ENCODE measurements at places on chromosomes 4 and X.

DNA sequence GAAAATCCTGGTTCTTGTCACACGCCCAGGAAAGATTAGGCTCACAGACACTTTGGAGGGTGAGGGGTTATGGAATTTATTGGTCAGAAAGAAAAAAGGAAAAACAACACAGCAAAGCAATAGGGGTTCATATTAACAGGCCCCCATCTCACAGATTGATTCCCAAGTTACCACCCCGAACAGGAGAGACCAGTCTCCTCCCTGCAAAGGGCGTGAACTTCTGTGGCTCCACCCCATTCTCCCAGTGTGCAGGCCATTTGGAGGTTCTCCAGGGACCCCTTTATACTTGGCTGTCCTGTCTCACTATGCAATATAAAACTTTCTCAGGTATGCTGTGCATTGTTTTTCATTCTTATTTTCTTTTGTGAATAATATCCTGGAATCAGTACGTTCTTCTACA is 7.4 kb downstream of the FGF2 start:
- DNase-seq = no peak

DNA sequence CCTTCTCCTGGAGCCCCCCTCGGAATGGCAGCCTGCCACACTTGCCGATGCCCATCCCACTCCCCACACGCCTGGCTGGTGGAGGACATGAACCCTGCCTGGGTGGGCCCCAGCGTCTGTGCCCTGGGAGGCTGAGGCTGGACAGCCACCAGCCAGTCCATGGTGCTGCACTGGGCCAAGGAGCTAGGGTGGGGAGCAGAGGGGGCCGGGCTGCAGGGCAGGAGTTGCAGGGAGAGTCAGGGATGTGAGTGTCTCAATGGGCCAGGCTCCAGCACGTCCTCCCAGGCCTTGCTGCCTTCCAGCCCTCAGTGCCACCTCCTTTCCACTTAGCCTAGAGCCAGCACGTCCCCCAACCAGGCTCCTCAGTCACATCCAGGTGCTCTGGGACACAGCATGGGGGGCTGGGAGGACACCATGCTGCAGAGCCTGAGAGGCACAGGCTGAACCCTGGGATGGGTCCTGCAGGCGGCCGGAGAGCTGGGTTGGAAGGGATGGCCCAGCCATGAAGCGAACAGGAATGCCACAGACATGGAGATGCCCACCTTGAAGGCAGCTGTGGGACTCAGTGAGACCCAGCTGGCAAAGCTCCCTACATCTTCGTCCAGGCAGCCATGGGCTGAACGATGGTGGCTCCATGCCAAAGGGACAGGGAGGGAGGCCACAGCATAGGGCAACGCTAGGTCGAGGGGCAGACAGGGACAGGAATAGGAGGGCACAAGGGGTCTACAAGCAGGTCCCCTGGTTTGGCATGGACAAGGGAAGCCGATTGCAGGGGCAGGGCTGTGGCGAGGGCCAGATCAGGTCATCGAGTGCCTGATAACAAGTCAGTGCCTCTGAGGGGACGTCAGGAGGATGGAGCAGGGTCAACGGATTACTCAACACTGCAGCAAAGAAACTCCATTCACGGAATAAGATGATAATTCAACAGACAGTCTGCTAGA is 30.1 kb upstream of the MXD4 start:
- DNase-seq = no peak

DNA sequence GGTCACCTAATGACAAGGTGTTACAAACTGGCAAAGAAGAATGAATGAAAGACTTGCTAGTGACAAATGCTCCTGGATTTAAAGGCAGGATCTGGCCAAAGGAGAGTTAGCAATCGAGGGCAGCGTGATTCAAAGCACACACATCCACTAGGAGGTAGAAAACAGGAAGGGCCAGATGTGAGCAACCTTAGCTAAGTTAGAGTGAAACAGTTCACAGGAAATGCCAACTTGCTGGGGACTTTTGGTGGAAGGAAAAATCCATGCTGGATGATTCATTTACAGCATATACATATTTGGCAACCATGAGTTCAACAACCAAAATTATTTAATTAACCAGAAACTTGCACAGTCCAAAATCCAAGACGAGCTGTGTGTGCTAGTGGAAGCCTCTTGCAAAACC is 276.9 kb downstream of the PTTG2 start:
- no peak for DNase-seq

DNA sequence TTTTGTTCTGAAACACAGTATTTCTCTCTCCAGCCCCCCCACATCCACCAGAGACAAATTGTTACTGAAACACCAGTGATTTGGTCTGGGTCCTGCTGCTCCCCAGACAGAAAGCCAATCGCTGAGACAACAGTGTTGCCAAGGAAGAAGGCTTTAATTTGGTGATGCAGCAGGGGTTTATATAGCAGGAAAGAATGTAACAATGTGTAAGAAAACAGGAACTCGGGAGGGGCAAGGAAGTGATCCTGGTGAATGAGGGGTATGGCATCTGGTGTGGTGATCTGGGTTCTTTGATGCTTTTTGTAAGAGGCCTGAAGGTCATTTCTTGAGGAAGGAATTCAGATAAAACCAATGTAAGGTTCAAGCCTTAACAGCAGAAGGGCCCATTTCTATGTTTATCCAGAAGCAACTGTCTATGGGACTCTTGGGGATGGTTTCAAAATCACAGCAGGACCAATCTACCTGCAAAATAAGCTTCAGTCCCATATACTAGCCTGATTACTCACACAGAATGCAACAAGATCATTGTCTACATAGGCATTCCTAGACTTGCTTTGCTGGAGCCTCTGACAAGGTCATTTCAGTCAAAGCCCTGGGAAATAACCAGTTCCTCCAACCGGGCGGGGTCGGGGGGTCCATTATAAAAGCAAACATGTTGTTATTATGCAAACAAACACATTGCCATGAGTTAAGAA is 445.2 kb upstream of the ZFP42 start:
- no peak for DNase-seq

DNA sequence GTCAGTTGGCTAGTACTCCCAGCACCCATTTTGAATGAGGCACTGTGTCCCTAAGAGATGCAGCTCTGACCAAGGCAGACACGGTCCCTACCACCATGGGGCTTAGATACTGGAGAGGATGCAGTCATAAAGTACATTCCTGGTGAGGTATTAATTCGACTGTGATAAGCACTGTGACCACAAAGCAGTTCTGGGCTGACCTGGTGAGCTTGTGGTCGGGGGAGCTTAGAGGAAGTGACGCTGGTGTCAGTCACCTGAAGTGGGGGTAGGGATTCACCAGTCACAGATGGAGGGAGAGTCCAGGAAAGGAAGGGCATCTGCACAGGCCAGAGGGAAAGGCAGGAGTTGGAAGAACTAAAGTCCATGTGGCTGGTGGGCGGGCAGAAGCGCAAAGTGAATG is 15.8 kb upstream of the CLTRN start:
- DNase-seq = peak; percentile 81

DNA sequence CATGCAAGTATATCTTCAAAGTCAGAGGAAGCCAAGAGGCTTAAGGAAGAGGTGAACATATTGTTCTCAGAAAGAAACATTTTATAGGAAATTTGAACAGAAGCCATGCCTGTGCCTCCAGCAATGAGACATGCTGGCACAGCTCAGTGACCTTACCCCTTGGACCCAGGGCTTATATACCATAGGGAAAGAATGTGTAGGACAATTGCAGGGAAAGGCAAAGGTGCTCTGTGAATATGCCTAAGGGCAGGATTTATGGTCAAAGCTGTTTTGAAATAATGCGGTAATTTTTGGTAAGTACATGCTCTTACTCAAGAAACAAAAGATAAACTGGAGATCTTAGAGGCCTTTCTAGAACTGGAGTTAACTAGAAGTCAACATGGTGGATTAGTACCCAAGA is 568.8 kb downstream of the GRID2 start:
- no peak for DNase-seq

DNA sequence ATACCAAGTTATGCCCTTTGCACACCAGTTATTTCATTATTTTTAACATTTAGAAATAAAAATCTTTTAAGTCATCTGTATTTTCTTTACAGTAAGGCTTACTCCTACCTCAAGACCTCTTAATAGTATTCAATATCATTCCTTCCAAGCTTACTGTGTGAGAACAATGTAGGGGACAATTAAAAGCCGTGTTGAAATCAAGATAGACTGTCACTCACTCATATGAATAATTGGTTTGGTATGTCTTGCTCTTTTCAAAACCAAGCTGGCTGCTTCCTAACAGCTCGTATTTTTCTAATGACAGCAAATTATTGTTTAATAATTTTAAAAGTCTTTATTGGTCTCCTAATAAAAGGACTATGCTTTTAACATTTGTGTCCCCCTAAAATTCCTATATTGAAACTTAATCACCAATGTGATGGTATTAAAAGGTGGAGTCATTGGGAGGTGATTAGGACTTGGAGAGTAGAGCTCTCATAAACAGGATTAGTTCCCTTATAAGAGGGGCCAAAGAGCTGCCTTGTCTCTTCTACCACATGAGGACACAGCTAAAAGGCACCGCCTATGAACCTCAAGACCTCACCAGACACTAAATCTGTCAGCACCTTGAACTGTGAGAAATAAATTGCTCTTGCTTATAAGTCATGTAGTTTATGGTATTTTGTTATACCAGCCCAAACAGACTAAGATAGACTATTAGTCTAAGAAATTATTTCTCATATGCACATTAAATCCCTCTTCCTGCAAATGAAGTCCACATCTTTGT is 4.1 kb downstream of the ABCB7 start:
- DNase-seq = no peak

- no peak for DNase-seq
Measured at GRCh38 chr4:20062054-20062453, 189.7 kb upstream of the SLIT2 start.

DNA sequence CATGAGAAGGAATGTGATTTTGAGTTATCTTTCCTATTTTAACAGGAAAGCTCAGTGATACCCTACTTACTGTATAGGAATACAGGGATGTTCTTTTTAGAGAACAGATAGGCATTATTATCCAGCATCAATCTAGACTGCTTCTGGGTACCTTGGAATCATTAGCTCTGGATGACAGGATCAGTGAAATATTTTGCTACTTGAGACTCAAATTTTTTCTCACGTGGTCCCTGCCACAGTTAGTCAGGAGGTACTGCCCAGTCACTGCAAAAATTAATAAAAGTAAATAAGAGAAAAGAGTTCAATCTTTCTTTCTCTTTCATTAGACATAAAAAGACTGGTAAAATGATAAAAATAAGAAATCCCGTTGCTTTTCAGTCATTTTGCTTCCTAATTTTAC is 5.5 kb downstream of the ZNF827 start:
- no peak for DNase-seq

DNA sequence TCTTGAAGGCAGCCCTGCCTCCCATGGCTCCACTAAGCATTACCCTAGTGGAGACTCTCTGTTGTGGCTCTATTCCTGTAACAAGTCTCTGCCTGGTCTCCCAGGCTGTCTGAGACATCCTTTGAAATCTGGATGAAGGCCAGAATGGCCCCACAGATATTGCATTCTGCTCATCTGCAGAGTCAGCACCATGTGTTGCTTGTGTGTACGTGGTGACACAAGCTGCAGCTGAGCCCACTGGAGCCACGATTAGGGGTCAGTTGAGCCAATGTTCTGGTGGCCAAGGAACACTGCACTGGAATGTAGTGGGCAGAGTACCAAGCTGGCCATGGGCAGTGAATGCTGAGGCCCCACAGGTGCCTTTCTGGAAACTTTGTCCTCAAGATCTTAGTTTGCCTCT is 29.2 kb downstream of the GRID2 start:
- no peak for DNase-seq

DNA sequence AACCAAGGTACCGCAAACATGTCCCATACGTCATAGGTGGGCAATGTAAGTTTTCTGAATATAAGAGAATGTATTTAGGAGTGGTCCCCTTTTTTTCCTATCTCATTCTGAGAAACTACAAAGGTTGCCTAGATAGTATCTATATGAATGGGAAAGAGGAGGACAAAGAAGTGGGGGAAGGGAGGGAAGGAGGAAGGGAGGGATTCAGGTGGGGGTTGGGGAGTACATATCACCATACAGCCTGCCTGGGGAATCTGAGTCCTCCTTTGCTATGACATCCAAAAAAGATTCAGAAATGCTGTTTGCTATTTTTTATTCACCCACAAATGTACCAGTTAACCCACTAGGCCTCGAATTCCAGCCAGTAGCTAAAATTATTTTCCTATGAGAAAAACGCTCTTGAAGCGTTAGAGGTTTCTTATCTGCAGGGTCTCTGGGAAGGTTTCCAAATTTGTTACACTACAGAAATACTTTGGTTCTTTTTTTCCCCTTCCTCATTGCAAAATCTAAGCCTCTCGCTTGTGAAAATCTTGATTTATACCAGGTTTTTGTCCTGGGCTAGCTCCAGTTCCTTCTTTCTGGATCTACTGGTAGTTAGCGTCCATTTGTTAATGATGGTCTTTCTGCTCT is 212.9 kb downstream of the NSUN7 start:
- DNase-seq = no peak

DNA sequence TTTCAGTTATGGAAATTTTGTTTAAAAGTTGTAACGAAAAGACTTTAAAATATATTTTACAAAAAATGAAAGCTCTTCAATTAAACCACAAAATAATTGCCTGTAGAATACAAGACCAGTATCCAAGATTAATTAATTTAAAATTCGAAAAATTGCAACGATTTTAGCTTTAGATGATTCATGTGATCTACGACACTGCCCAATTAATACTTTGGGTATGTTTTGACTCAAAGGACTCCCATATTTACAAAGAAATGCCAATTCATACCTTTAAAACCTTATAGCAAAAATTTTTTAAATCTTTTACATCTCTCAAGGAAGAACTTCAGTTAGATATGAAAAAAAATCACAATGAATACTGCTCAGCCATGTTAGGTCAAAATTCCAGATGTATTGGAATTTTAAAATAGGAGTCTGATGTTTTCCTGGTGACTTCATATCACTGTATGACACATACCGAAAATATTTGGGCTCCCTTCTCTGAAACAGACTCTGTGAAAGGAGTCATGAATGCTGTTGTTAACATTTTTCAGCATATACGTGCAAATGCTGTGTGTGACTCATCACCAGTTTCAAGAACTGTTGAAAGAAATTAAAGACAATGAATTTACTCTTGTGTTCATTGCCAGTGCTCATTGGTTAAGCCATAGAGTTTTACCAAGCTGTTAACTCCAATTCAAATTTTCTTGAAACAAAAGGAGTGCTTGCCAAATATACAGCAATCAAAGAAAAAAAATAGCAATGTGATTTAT is 13.8 kb upstream of the SMS start:
- DNase-seq = peak; percentile 95

- DNase-seq = no peak
Measured at GRCh38 chr4:54027311-54027710, 37.1 kb downstream of the CHIC2 start.

- DNase-seq = no peak
Measured at GRCh38 chrX:108537005-108537404, 97.4 kb downstream of the COL4A5 start.

GRCh38 chrX:134821370-134821769 is 163.1 kb upstream of the PLAC1 start:
- DNase-seq = no peak

Data from RCC 7860 (cell line).